ENCODE measurements at places on chromosomes 6 and 20. TPM values are rescaled to one million over a fixed set of nuclear protein-coding genes. Genes with fewer than 3 reads are reported as not detected.

Gene EEF1A2
- total RNA-seq, result 2.7 TPM

Gene TRAPPC3L
- total RNA-seq, result not detected

Gene SPATS1
- not detected for total RNA-seq

Gene SLC13A3
- total RNA-seq, result 0.27 TPM

Gene UCKL1
- total RNA-seq, result 43.6 TPM

Gene FAM110A
- total RNA-seq, result 5.1 TPM

Gene HLA-DMB
- 22.8 TPM for total RNA-seq

DNA sequence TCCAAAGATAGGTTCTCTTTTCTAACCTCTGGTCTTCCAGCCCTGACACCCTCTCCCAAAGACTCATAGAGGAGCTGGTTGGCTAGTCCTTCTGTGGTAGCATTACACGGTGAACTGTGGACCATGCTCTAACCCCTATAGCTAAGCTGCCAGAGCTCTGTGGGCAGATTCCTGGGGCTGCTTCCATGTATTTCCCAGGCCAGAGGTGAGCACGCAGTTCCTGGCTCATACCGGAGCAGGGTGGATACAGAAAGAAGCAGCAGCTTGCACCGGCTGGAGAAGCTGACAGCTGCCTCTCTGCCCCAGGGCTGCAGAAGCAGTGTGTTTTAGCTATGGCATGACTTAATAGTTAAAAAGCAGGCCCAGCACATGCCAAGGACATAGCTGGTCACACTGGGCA, 84.1 kb upstream of the FOXP4 start:
- DNase-seq, result no peak

GRCh38 chr6:5665173-5665572, 341.6 kb downstream of the NRN1 start:
- DNase-seq, result no peak

DNA sequence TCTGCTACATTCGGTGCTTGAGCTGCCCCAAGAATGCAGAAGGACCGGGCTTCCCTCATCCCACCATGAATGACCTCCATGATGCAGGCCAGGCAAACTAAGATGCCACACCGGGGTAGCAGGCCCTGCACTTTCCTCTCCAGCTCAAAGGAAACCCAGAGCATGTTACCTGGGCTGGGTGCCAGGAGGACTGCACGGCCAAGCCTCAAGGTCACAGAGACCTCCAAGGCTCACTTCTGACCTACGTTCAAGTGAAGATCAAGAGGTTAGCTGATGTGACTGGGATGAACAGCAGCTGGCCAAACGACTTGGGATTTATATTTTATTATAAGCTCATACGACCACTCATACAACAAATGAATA, 501.8 kb downstream of the CD83 start:
- DNase-seq, result no peak

GRCh38 chr6:36697481-36697903, at the start of gene RAB44:
TSS of gene RAB44 (plus strand) at chr6:36697826. CDS start at chr6:36704236, 6,410 bp downstream.
- no peak for DNase-seq

DNA sequence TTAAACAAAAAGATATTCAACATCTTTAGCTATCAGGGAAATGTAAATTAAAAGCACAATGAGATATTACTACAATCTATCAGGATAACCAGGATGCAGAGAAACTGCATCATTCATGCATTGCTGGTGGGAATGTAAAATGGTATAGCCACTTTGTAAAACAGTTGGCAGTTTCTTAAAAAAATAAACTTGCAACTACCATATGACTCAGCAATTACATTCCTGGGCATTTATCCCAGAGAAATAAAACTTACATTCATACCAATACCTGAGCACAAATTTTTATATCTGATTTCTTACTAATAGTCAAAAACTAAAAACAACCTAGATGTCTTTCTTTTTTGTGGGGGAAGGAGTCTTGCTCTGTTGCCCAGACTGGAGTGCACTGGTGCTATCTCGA, 190.3 kb upstream of the TAB2 start:
- no peak for DNase-seq

DNA sequence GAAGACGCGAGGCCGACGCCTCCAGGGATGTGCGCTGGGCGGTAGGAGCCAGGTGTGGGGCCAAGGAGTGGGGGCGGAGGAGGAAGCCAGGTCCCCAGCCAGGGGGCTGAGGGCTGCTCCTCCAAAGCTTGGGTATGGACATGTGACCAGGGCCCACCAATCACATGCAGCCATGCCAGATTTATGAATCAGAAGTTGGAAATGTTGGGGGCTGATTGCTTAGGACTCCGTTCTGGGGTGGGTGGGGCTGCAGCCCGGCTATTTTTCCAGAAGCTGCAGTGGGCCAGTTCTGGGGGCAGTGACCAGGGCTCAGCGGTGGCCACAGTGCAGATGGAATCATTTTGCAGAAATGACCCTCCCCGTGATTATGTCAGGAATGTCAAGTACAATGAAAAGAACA, 96.0 kb downstream of the CEBPB start:
- DNase-seq, result no peak

GRCh38 chr20:16098890-16099639, 474.2 kb downstream of the KIF16B start:
- no peak for DNase-seq

- peak; percentile 45 for DNase-seq
Measured at GRCh38 chr6:34237316-34237721, 646 bp downstream of the HMGA1 start.

GRCh38 chr20:45962031-45962755, 9.8 kb downstream of the ZNF335 start:
- no peak for DNase-seq

DNA sequence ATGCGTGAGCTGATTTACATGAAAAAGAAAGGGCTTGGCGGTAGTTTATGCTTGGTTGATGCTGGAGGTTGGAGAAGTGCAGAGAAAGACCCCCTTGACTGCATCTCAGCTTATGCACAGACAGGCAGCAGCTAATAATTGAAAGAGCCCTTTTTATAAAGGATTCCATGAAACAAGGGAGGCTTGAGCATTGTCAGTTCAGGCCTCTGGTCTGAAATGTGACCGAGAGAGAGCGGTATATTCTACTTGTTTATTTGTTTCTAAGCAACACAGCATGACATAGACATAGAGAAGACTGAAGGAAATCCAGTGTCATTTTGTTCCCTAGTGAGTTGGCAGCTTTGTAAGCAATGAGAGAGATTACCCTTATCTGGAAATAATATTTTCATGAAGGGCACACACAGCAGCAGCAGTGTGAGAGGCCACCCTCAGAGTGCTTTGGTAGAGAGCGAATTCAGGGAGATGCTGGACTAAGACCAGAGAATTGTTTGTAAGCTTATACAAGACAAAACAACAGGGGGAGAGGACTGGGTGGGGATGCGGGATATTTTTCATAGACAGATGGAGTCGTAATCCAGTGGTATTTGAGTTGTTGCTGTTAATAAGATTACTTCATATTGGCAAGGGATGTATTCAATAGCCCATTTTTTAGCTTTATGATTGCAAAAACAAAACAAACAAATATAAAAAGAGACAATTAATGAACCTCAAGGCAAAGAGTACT, 34.6 kb upstream of the LAMA2 start:
- DNase-seq, result no peak

DNA sequence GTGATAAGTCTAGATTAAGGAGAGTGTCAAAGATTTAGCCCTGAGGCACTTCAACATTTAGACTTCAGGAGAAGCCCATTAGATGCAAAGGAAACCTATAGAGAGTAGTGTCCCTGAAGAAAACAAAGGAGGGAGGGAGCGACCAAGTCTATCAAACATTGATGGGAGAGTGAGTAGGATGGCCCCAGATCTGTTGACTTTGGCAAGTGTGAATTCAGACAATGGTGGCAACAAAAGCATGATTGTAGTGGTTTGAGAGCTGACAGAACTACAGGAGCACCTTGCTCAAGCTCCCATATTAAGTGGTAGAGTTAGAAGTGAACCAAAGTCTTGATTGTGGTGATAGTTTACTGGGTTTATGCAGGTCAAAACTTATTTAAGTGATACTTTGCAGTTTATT, 979 bp upstream of the ABCF1 start:
- DNase-seq, result no peak

- DNase-seq, result no peak
Measured at GRCh38 chr20:48880981-48881657, 40.4 kb upstream of the ARFGEF2 start.

DNA sequence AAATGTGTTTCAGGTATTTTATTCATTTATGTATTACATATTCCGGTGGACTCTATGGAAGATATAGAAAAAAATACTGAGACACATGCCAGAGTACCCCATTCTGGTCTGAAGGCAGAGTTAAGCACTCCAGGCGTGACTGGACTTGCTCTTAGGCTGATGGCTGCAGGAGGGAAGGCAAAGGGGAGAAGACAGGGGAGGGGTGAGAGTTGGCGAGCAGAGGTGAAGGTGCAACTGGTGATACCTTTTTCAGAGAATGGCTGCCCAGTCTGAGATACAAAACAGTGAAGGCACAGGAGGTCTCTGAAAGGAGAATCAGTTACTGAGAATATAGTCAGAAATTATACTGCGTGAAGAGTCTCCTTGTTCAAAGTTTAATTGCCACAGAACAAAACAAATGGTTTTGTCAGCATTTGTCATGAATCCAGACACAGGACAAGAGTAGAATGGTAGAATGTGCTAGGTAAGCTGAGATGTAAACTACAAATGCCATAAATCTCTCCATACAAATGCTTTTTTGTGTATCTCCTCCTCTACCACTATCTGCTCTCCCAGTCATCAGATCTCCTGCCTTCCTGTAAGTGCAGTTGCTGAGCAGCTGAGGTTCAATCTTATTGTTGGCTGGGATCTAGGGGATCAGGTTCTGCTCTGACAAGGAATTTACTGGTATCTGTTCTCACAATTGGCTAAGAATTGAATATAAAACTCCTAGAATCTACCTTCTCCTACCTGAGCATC, 104.2 kb upstream of the DST start:
- no peak for DNase-seq
